ENCODE measurements at places on chromosomes 1 and 21. TPM values are rescaled to one million over a fixed set of nuclear protein-coding genes. Genes with fewer than 3 reads are reported as not detected.

- no peaks in the 10 kb centered on the region for H3K36me3 ChIP-seq
- peak overlapping the region; percentile 35 for H3K27ac ChIP-seq
- peak overlapping the region; percentile 69 for H3K4me3 ChIP-seq
- H3K4me1 ChIP-seq: peaks cover 23% of the 10 kb centered on the region
- DNase-seq: no peak
Measured at GRCh38 chr1:8318436-8318835, 522 bp downstream of the SLC45A1 start.

- H3K4me1 ChIP-seq: peaks cover 41% of the 10 kb centered on the region
- H3K27me3 ChIP-seq: no peaks in the 10 kb centered on the region
- H3K27ac ChIP-seq: no peak overlapping the region
- DNase-seq: no peak
- no peaks in the 10 kb centered on the region for H3K36me3 ChIP-seq
Measured at GRCh38 chr1:55716610-55717009, 501.4 kb upstream of the USP24 start.

The OLFML2B gene
- 39.7 TPM for total RNA-seq

- no peaks in the 10 kb centered on the region for H3K4me1 ChIP-seq
- H3K4me3 ChIP-seq: no peak overlapping the region
- no peak for DNase-seq
- H3K27me3 ChIP-seq: no peaks in the 10 kb centered on the region
- no peak overlapping the region for H3K27ac ChIP-seq
Measured at GRCh38 chr21:15722591-15723324, 7.0 kb upstream of the USP25 start.

- H3K27ac ChIP-seq: no peak overlapping the region
- H3K27me3 ChIP-seq: no peaks in the 10 kb centered on the region
- no peaks in the 10 kb centered on the region for H3K4me1 ChIP-seq
Measured at GRCh38 chr1:111052246-111052645, 87.6 kb downstream of the DRAM2 start.

DNA sequence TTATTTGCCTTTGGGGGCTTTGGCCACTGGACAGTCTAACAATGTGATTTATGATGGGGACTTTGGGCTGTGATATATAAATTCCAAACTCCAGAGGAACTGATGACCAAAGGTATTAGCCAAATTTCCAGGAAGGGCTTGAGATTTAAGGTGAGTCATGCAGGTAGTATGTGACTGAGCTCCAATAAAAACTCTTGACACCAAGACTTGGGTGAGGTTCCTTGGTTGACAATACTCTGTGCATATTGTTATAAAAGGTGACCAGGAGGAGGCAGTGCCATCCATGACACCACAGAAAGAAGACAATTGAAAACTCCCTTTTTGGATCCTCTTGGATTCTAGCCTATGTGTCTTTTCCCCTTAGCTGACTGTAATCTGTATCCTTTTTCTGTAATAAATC, 392.7 kb upstream of the LRRC7 start:
- no peaks in the 10 kb centered on the region for H3K27me3 ChIP-seq
- H3K27ac ChIP-seq: no peak overlapping the region
- no peak overlapping the region for H3K4me3 ChIP-seq
- DNase-seq: no peak
- 0 out of 2 replicates have a peak, but pooled peaks cover 3% of the 10 kb centered on the region for H3K4me1 ChIP-seq
- H3K36me3 ChIP-seq: no peaks in the 10 kb centered on the region

DNA sequence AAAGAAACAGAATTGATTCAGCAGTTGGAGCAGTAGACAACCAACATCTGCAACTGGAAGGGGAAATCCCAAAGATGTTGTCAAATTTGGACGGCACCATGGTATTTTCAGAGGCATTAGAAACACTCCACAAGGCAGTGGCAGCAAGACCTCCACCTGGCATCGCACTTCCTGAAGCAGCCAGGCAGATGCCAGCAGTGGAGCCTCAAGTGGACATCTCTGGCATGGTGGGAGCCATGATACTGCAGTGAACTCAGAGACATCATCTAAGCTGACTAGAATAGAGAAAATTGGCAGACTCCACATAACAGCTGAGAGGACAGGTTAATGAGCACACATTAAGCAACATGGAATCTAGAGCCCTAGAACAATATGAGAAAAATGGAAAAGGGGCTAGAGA, 33.9 kb upstream of the RGS8 start:
- no peak overlapping the region for H3K27ac ChIP-seq
- DNase-seq: no peak
- H3K27me3 ChIP-seq: no peaks in the 10 kb centered on the region
- no peaks in the 10 kb centered on the region for H3K4me1 ChIP-seq
- no peak overlapping the region for H3K4me3 ChIP-seq

DNA sequence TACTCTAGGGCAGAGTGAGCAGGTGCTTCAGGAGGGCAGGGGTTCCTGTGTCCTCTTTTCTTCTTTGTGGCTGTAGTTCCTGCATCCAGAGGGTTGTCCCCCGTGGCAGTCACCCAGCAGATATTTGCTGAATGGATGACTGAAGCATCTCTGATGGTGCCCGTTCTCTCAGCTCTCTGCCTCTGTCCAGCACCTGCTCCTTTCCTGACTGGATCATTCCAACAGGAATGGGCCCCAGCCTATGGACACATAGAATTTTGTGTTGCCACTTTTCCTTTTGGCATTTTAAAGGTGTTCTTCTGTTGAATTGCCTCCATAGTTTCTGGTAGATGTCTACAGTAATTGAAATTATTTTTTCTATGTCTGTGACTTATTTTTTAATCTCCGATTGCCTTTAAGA, 372.5 kb upstream of the C1orf174 start:
- no peaks in the 10 kb centered on the region for H3K36me3 ChIP-seq
- H3K4me3 ChIP-seq: no peak overlapping the region
- peaks cover 9% of the 10 kb centered on the region for H3K27me3 ChIP-seq
- no peak for DNase-seq
- H3K27ac ChIP-seq: no peak overlapping the region
- no peaks in the 10 kb centered on the region for H3K4me1 ChIP-seq

DNA sequence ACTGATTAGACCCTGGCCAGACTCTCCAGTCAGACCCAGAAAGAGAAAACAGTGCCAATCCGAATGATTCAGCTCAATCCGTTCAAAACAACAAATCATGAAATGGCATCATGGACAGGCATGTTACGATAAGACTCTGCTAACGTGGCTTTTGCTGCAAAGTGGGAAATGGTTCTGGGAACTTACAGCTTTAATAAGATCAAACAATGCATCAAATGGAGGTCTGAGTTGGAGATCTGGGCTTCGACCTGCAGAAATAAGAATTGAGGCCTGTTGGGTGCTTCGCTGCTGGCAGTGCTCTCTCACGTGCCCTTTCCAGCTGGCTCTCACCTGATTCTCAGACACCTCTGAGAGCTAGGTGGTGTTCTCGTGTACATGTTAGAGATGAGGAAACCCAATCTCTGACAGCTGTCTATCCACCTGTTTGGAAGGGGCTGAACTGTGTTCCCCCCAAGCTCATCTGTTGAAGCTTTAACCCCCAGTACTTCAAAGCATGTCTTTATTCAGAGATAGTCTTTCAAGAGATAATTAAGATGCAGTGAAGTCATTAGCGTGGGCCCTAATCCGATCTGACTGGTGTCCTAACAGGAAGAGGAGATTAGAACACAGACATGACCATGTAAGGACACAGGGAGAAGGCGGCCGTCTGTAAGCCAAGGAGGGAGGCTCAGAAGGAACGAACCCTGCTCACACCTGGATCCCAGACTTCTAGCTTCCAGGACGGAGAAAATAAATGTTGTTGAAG, 45.5 kb upstream of the ETS2 start:
- DNase-seq: no peak
- H3K4me3 ChIP-seq: no peak overlapping the region
- no peaks in the 10 kb centered on the region for H3K4me1 ChIP-seq
- H3K36me3 ChIP-seq: no peaks in the 10 kb centered on the region

- H3K27ac ChIP-seq: no peak overlapping the region
- peak; percentile 69 for DNase-seq
- H3K27me3 ChIP-seq: no peaks in the 10 kb centered on the region
- no peaks in the 10 kb centered on the region for H3K4me1 ChIP-seq
- no peaks in the 10 kb centered on the region for H3K36me3 ChIP-seq
Measured at GRCh38 chr1:3069491-3070308, 697 bp downstream of the PRDM16 start.

DNA sequence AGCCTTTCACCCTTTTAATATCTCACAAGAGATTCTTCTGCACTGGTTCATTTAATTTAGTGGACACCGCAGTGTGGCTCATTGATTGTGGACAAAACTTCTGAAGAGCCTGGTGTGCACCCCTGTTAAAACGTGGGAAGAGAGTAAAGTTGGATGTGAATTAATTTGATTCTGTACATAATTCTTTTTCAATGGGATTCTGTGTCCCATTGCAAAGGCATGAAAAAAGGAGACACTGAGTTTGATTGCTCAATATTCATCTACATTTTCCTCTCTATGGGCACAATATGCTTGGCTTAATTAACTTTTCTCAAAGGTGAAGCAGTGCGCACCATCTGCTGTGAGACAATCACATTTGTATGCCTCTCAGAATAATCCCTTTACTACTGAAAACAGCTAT, 95.1 kb downstream of the BARHL2 start:
- H3K27ac ChIP-seq: no peak overlapping the region
- H3K27me3 ChIP-seq: no peaks in the 10 kb centered on the region
- no peak for DNase-seq
- no peak overlapping the region for H3K4me3 ChIP-seq

- H3K36me3 ChIP-seq: no peaks in the 10 kb centered on the region
- H3K4me3 ChIP-seq: no peak overlapping the region
- no peak overlapping the region for H3K27ac ChIP-seq
- H3K27me3 ChIP-seq: no peaks in the 10 kb centered on the region
- H3K4me1 ChIP-seq: peaks cover 25% of the 10 kb centered on the region
Measured at GRCh38 chr1:32341186-32341757, 5.2 kb upstream of the MARCKSL1 start.

The ANGPTL3 gene
- not detected for total RNA-seq

DNA sequence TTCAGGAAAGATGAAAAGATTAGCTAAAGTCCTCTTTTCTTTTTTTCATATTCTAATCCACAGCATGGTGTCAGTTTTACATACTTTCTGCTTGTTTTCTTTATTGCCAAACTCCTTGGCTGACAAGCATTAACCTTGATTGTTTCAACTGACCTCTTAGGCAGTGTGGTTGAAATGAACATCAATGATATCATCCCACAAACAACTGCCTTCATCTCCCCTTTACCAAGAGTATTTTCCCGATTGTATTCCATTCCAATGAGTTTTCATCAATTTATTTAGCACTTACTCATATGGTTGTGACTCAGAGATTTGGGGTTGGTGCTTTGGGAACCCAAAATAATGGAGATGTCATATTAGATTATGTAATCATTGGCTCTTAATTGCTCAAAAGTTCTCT, 71.8 kb downstream of the SPAG17 start:
- DNase-seq: no peak
- no peaks in the 10 kb centered on the region for H3K27me3 ChIP-seq
- no peak overlapping the region for H3K27ac ChIP-seq
- H3K36me3 ChIP-seq: no peaks in the 10 kb centered on the region
- H3K4me1 ChIP-seq: peaks cover 19% of the 10 kb centered on the region

DNA sequence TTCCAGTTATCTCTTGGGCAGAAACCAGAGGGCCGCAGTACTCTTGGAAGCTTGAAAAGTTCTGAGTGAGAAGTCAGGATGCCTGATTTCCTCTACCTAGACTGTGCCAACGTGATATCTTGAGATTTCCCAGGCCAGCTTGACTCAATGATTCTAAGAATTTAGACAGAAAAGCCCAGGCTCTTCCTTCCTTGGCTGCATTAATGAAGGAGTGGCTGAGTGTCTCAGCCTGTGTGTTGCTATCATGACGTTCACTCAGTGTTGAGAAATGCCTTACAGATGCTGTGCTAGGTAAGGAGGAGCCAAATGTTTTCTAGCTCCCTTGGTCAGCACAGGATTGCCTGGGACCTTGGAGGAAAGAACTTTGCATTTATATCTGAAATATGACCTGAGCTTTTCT, 454.1 kb upstream of the USP24 start:
- no peaks in the 10 kb centered on the region for H3K4me1 ChIP-seq
- H3K36me3 ChIP-seq: no peaks in the 10 kb centered on the region
- H3K27me3 ChIP-seq: no peaks in the 10 kb centered on the region
- H3K4me3 ChIP-seq: no peak overlapping the region
- no peak overlapping the region for H3K27ac ChIP-seq

- H3K36me3 ChIP-seq: peaks cover 15% of the 10 kb centered on the region
- no peaks in the 10 kb centered on the region for H3K27me3 ChIP-seq
- H3K4me3 ChIP-seq: no peak overlapping the region
- H3K27ac ChIP-seq: no peak overlapping the region
Measured at GRCh38 chr1:21264898-21265297, 25.4 kb downstream of the ECE1 start.

- no peak for DNase-seq
- H3K4me1 ChIP-seq: no peaks in the 10 kb centered on the region
- no peaks in the 10 kb centered on the region for H3K27me3 ChIP-seq
- H3K27ac ChIP-seq: no peak overlapping the region
- H3K4me3 ChIP-seq: no peak overlapping the region
Measured at GRCh38 chr1:67514300-67514699, 84.1 kb upstream of the SERBP1 start.

The NUDT4B gene
- total RNA-seq: 7.3 TPM

GRCh38 chr1:45815667-45816458, 12.5 kb downstream of the MAST2 start:
- no peak for DNase-seq
- peaks cover 21% of the 10 kb centered on the region for H3K36me3 ChIP-seq
- H3K4me1 ChIP-seq: no peaks in the 10 kb centered on the region
- H3K4me3 ChIP-seq: no peak overlapping the region
- no peaks in the 10 kb centered on the region for H3K27me3 ChIP-seq
- H3K27ac ChIP-seq: no peak overlapping the region

- 0 out of 2 replicates have a peak, but pooled peaks cover 6% of the 10 kb centered on the region for H3K4me1 ChIP-seq
- H3K27me3 ChIP-seq: no peaks in the 10 kb centered on the region
- H3K4me3 ChIP-seq: no peak overlapping the region
- peaks cover 6% of the 10 kb centered on the region for H3K36me3 ChIP-seq
- peak; percentile 56 for DNase-seq
Measured at GRCh38 chr1:45913183-45913683, 109.8 kb downstream of the MAST2 start.

DNA sequence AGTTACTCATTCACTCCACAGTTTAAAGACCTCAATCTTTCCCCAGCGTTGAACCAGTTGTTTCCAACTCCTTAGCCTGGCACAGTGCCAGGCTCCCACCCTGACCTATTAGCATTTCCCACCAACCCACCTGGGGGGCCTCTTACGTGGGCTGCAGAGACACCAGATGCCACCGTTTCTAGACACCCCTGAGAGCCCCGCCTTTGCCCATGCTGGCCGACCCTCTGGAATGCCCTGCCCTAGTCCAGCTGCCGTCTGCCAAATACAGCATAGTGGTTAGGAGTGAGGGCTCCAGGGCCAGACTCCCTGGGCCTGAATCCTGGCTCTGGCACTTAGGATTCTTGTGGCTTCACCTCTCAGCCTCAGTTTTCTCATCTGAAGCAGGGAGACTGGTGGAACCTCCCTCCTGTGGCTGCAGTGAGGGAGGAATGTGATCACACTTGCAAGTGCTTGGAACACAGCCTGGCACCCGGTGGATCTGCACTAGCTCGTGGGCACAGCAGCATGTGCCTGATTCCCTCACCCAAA, 65.2 kb downstream of the TMCO4 start:
- H3K4me3 ChIP-seq: no peak overlapping the region
- H3K27me3 ChIP-seq: no peaks in the 10 kb centered on the region
- H3K27ac ChIP-seq: peak overlapping the region; percentile 71
- peaks cover 32% of the 10 kb centered on the region for H3K4me1 ChIP-seq
- DNase-seq: peak; percentile 66

The MYBPH gene
- 1.1 TPM for total RNA-seq

- peak overlapping the region; percentile 55 for H3K27ac ChIP-seq
- peak overlapping the region; percentile 44 for H3K4me3 ChIP-seq
- H3K36me3 ChIP-seq: no peaks in the 10 kb centered on the region
- H3K4me1 ChIP-seq: peaks cover 13% of the 10 kb centered on the region
Measured at GRCh38 chr1:244231572-244232315, 180.7 kb downstream of the ZBTB18 start.

The CFH gene
- total RNA-seq: 84.2 TPM

The NENF gene
- total RNA-seq: 74.0 TPM

GRCh38 chr1:246245541-246245940, 261.5 kb downstream of the SMYD3 start:
- H3K36me3 ChIP-seq: no peaks in the 10 kb centered on the region
- DNase-seq: no peak
- no peak overlapping the region for H3K27ac ChIP-seq
